Astrocyte (in vitro differentiated cells and primary cell): ENCODE measurements at places on chromosomes 7 and 10. TPM values are rescaled to one million over a fixed set of nuclear protein-coding genes. Genes with fewer than 3 reads are reported as not detected.

DNA sequence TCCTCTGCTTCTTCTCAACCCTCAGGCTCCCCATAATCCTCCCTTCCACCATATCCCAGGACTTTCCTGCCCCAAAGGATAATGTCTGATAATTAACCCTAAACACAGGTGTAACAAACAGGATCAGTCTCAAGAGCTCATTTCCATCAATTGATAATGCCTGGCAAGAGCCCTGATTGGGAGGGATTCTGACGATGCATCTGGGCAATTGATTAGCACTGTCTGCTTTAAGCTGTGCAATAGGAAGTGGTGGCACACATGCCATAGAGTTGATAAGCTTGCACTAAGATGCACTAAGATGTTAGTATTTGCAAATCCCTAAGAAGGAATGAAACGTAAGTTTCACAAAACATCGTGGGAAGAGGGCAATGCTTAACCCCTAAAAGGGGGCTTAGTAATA, 27.4 kb upstream of the EGR2 start:
- peaks cover 3% of the 10 kb centered on the region for H3K27me3 ChIP-seq
- H3K4me3 ChIP-seq: no peak overlapping the region
- no peaks in the 10 kb centered on the region for H3K4me1 ChIP-seq
- no peak overlapping the region for H3K27ac ChIP-seq
- DNase-seq: no peak

BTBD16 gene
- total RNA-seq: 0.26 TPM in 1 of 2 replicates, not detected in the other

DNA sequence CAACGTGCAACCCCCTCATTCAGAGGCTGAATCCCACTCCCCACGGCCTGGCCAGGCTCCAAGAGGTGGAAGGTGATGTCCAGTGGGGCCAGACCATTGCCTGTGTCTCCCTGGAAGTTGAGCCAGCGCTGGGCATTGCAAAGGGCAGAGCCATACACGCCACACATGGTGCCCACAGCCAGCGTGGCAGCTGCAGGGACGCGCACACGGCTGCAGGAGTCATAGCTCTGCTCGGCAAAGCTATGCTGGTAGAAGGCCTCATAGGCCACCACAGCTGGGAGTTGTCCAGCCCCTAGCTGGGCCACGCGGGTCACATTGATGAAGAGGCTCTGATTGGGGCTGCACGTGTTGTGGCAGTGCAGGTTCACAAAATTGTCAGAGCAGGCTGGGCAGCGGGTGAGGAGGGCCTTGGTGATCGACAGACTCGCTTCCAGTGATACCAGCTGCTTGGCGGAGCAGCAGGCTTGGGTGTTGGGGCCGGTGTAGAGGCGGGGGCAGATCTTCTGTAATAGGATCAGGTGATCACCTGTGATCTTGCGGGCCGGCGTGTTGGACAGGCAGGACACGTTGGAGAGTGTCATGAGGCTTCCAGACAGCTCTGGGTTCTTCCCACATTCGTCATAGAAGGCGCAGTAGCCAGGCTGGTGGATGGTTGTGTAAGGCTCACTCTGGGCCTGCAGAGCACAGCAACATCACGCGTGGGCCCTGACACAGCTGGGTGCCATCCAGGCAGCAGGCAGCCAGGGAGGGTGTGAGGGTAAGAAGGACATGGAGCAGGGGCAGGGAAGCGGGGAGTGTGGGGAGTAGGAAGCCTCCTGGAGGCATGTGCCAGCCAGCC, 1.2 kb downstream of the NPC1L1 start:
- H3K27me3 ChIP-seq: no peaks in the 10 kb centered on the region
- H3K27ac ChIP-seq: no peak overlapping the region
- no peak for DNase-seq
- H3K4me3 ChIP-seq: no peak overlapping the region
- no peaks in the 10 kb centered on the region for H3K36me3 ChIP-seq
- no peaks in the 10 kb centered on the region for H3K4me1 ChIP-seq

GRCh38 chr10:25682203-25682851, 251.7 kb upstream of the MYO3A start:
- no peak overlapping the region for H3K27ac ChIP-seq
- DNase-seq: peak; percentile 42
- H3K4me1 ChIP-seq: no peaks in the 10 kb centered on the region
- H3K36me3 ChIP-seq: no peaks in the 10 kb centered on the region
- H3K4me3 ChIP-seq: peak overlapping the region; percentile 21

DNA sequence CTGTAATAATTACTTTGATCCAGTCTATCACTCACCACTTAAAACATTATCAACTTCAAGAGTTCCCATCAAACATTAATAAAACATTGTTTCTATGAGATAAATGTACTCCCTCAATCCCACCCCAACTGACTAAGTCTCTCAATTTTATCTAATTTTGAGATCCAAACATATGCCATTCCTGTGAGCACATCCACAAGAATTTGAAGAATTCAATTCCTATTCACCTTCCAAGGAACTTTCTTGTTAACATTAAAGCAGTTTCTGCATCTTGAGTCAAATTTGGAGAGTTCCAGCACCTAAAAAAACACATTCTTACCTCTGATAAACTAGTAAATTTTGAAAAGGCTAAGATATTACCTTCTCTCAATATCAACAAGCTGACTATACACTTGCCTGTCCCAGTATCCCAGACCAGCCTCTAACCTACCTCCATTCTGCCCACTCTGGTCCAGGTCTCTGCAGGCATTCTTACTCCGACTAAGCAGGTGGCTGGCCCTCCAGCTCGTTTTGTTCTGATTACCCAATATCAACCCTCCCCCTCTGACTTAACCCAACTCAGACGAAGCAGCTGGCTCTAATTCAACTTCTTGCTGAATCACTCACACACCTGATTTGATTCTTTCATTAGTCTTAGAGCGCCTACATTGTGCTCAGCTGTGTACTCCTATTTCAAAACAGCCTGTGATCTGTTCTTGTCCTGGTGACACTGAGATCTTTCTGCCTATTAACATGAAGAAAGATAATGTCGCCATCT, 275.2 kb downstream of the IPMK start:
- no peak overlapping the region for H3K27ac ChIP-seq
- H3K36me3 ChIP-seq: no peaks in the 10 kb centered on the region
- H3K4me1 ChIP-seq: peaks cover 13% of the 10 kb centered on the region
- H3K27me3 ChIP-seq: no peaks in the 10 kb centered on the region
- DNase-seq: peak; percentile 70

- no peak overlapping the region for H3K4me3 ChIP-seq
- H3K27ac ChIP-seq: no peak overlapping the region
- peaks cover 6% of the 10 kb centered on the region for H3K36me3 ChIP-seq
- no peak for DNase-seq
- H3K27me3 ChIP-seq: no peaks in the 10 kb centered on the region
Measured at GRCh38 chr7:150375662-150376521, 3.2 kb upstream of the ZNF775 start.

- DNase-seq: peak; percentile 99
- H3K27ac ChIP-seq: peak overlapping the region; percentile 97
- H3K4me3 ChIP-seq: no peak overlapping the region
Measured at GRCh38 chr7:102991540-102992214, 78.9 kb downstream of the LRRC17 start.

HMX2 gene
- total RNA-seq: not detected in 2 replicates

DNA sequence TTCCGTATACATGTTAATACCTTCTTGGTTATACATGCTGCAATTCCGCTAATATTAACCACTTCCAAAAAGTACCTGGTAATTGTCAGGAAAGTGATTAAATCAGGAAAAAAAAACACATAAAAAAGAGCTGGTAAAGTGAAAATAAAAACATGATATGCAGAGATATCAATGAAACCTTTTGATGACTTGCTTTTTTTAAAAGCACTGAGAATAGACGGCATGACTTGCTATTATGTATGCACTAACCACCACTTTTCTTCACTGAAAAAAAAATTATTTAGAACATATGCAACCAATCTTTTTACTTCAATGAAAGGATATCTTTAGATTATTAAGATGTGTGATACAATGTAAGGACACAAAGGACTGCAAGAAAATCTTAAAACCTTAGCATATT, 163.0 kb downstream of the KMT2E start:
- no peak for DNase-seq
- no peaks in the 10 kb centered on the region for H3K36me3 ChIP-seq
- no peaks in the 10 kb centered on the region for H3K27me3 ChIP-seq
- no peak overlapping the region for H3K4me3 ChIP-seq

GDF2 gene
- not detected in 2 replicates for total RNA-seq

FAM171A1 gene
- 51.9 TPM in 2 replicates for total RNA-seq

CPN1 gene
- not detected in 2 replicates for total RNA-seq

DNA sequence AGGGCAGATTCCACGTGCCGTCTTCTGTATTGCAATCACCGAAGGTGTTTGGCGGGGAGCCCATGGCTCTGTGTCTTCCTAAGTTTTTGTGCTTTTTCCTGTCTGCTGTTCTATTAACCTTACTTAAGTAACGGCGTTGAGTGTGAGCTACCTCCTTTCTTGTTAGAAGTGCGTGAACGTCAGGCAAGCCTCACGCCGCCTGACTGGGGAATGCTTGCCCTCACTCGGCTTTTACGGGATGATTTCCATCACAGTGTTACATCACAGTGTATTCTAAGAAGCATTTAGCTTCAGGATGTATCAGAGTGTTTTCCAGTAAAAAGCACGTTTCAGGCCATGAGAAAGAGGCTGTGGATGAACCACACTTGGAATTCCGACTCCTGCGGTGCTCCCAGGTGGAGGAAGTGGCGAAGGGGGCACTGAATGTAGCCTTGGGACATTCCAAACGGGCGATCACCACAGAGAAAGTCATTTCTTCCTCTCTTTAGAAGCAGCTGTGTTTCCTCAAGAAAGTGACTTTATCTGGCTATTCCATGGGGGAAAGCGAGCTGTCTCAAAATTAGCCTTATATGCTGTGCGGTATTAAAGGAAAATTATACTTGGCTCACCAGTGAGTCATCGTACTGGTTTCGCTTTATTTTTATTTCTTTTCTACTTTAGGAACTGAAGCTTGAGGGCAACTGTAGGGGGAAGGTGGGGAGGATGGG, 290.7 kb downstream of the KLF6 start:
- no peak for DNase-seq
- peaks cover 11% of the 10 kb centered on the region for H3K4me1 ChIP-seq

LRRC61 gene
- 0.24 and 0.45 TPM in 2 replicates for total RNA-seq

HOXA4 gene
- total RNA-seq: not detected in 2 replicates

GRCh38 chr10:113086282-113086681, 136.2 kb downstream of the TCF7L2 start:
- peak overlapping the region; percentile 83 for H3K27ac ChIP-seq
- no peak for DNase-seq
- peaks cover 26% of the 10 kb centered on the region for H3K4me1 ChIP-seq
- no peak overlapping the region for H3K4me3 ChIP-seq

GRCh38 chr10:98567391-98568133, 120.8 kb upstream of the HPS1 start:
- H3K36me3 ChIP-seq: no peaks in the 10 kb centered on the region
- H3K27ac ChIP-seq: no peak overlapping the region
- no peaks in the 10 kb centered on the region for H3K4me1 ChIP-seq

GRCh38 chr10:3784510-3785250, at the start of gene KLF6:
TSS of gene KLF6 (minus strand) at chr10:3785209. CDS start at chr10:3785014, 195 bp downstream.
- peak within 1 kb of the TSS; percentile 99 for H3K27ac ChIP-seq
- peak within 1 kb of the TSS; percentile 97 for H3K4me3 ChIP-seq
- H3K36me3 ChIP-seq: peaks cover 28% of the 10 kb centered on the region
- no peaks in the 10 kb centered on the region for H3K27me3 ChIP-seq
- no peak for DNase-seq
- H3K4me1 ChIP-seq: peaks cover 34% of the 10 kb centered on the region

MALRD1 gene
- 0.24 and 0.45 TPM in 2 replicates for total RNA-seq

GRCh38 chr10:124211921-124212320, 118.5 kb upstream of the CHST15 start:
- H3K27me3 ChIP-seq: peaks cover 2% of the 10 kb centered on the region
- no peaks in the 10 kb centered on the region for H3K4me1 ChIP-seq
- H3K4me3 ChIP-seq: no peak overlapping the region
- no peak overlapping the region for H3K27ac ChIP-seq

DNA sequence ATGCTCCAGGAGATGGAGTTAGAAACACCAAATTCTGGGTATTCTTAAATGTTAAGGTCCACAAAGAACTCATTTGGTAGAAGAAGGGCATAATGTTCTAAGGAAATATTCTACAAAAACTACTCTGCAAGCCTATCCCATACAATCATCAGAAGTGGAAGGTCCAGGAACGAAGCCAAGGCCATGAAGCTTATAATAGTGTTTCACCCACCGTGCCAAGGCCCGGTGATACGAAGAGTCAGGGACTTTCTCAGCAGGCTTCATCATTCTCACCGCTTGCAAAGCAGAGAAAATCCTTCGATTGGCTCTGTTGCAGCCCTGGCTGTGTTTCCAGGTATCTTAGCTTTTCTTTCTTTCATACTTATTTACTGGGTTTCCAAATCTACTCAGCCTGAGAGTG, 351.9 kb upstream of the CELF2 start:
- DNase-seq: no peak
- H3K4me1 ChIP-seq: no peaks in the 10 kb centered on the region
- no peak overlapping the region for H3K27ac ChIP-seq
- H3K27me3 ChIP-seq: no peaks in the 10 kb centered on the region
- H3K36me3 ChIP-seq: no peaks in the 10 kb centered on the region
- no peak overlapping the region for H3K4me3 ChIP-seq

DNA sequence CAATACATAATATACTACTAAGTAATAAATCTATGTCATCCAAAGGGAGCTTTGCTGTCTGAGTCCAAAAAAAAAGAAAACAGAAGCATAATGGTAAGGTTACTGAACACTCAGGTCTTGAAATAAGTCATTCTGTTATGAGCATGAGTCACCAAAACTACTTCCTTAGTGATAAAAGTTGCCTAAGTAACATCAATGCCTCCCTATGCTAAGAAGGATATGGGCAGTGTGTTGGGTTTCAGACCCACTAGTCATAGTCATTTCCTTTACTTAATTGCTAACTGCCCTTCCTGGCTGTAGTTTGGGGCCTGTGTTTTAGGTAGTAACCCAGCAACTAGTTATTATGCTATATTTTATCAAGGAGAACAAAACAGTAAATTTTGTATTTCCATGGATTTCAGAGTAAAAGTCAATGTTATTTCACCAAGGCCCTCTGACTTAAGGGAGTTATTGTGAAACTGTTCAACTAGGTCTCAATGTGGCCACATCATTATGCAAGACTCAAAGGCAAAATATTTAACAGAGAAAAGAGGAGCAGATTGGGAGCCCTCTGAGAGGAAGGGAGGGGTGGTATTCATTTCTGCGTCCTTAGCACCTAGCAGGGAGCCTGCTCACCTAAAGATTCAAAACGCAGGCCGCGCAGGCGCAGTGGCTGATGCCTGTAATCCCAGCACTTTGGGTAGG, 11.7 kb upstream of the VIM start:
- H3K27me3 ChIP-seq: no peaks in the 10 kb centered on the region
- DNase-seq: peak; percentile 100
- peak overlapping the region; percentile 99 for H3K27ac ChIP-seq
- H3K36me3 ChIP-seq: no peaks in the 10 kb centered on the region
- peaks cover 50% of the 10 kb centered on the region for H3K4me1 ChIP-seq

DNA sequence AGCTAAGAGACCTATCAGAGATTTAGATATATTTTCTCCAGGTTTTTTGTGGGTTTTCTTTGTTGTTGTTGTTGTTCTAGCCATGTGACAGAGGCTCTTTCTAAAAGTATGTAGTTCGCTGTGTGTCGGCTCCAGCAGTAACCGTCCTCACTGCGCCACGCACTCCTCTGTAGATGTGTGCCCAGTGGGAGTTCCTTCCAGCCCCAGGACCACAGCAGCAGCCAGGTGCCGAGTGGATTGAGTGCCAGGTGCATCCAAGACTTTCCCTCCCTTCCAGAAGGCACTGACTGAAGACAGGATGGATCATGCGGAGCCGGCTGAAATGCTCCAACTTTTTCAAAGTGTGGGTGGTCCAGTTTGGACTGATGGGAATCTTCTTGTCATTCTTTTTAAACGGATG, 31.8 kb downstream of the WDR86 start:
- no peak for DNase-seq
- H3K27ac ChIP-seq: no peak overlapping the region
- no peak overlapping the region for H3K4me3 ChIP-seq
- H3K27me3 ChIP-seq: peaks cover 18% of the 10 kb centered on the region
- peaks cover 3% of the 10 kb centered on the region for H3K4me1 ChIP-seq

- no peaks in the 10 kb centered on the region for H3K27me3 ChIP-seq
- H3K4me3 ChIP-seq: no peak overlapping the region
- H3K4me1 ChIP-seq: peaks cover 7% of the 10 kb centered on the region
- no peak overlapping the region for H3K27ac ChIP-seq
Measured at GRCh38 chr10:121947343-121948330, 19.8 kb upstream of the ATE1 start.
